ENCODE measurements at places on chromosomes 12 and 14.

DNA sequence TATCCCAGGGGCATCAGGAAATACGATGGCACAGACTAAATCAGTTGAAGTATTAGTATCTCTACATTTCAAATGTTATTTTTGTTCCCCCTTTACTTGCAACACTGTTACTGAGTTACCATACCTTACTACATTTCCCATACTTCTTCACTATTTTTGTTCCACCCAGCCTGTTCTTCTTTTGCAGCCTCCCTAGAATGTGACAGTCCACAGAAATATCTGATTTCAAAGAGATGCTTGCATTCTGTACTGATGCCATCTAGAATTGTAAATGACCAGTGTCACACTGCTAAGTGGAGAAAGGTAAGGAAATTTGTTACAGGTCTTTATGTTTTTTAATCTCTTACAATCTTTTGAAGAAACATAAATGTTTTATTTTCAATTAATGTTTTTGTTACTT is 279.9 kb downstream of the CCER1 start:
- DNase-seq = no peak

- DNase-seq = no peak
These were observed 96.6 kb downstream of the EMP1 start for GRCh38 chr12:13293096-13293495.

GRCh38 chr12:48175613-48176416 is 7.6 kb upstream of the CCDC184 start:
- no peak for DNase-seq

DNA sequence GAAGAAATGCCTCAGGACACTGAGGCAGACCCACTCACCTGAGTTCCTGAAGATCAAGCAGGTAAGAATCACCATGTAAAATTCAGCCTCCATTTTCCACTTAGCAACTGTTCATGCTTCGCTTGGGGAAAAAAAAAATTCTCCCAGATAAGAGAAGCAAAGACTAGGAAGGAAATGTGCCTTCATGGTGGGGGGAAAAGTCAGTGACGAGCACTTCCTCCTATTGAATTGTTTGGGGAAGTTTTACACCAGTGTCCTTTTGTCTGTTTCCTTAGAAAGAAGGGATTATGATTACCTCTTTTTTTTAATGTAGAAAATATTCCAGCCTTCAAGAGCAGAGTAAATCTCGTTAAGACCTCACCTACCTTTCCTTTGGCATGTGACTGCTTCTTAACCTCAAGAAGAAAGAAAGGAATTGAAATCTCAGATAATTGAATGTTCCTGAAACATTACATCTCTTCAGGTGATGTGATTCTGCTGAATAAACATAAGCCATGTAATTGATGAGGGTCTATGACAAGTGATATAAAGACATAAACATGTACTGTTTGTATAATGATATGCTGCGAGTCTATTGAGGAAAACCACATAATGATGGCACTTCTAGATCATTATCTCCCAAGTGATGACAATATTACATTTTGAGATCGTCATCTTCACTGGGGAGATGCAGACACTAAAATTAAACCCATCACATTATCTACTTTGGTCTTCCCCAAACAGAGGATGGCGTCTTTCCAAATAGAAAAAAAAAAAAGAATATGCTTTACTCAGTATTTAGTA is at the start of gene PTPRB:
Gene PTPRB, minus strand, starts transcription at position 127 of the 783 bp plus-strand sequence. Its CDS starts 34 bp downstream, at position 93.
- DNase-seq = no peak

- DNase-seq = no peak
These were observed 28.0 kb downstream of the RIMBP2 start for GRCh38 chr12:130687796-130688778.

All from activated T-cell treated with anti-CD3 and anti-CD28 coated beads, Interleukin-2, amount 50 U/mL, for 24 hours (primary cell).